ENCODE measurements at places on chromosomes 7 and 10.

DNA sequence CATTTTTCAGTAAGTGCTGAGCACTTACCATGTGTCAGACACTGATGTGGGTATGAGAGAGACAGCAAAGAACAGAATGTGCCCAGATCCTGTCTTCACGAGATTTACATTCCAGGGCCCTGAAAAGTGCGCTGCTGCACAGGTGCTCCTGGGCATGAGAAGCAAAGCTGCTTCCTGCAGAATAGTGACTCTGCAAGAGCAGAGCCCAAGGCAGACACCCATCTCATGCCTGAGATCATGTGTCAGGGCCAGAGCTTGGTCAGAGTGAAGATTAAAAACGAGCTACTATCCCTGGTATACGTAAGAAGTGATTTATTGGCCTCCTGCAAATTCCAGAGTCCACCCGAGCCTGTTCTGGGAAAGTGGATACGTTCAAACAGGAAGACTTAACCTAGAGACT, 824.4 kb downstream of the GRID1 start:
- no peak for DNase-seq

GRCh38 chr7:130491841-130492522, at the start of gene MEST:
TSS of gene MEST (plus strand) at chr7:130492085. CDS start at chr7:130492314, 229 bp downstream.
- DNase-seq: no peak

- DNase-seq: peak; percentile 30
These were observed 89.2 kb upstream of the MKLN1 start for GRCh38 chr7:131238347-131238931.

GRCh38 chr7:45662540-45663166, 88.5 kb downstream of the ADCY1 start:
- DNase-seq: no peak

GRCh38 chr10:69956741-69957230, 95.9 kb upstream of the MACROH2A2 start:
- DNase-seq: no peak

- no peak for DNase-seq
These were observed 233.6 kb upstream of the SEMA3E start for GRCh38 chr7:83882551-83882950.

- DNase-seq: no peak
These were observed 19.5 kb downstream of the RAMP3 start for GRCh38 chr7:45176886-45177731.

GRCh38 chr7:12607134-12607533, 36.6 kb downstream of the SCIN start:
- no peak for DNase-seq

DNA sequence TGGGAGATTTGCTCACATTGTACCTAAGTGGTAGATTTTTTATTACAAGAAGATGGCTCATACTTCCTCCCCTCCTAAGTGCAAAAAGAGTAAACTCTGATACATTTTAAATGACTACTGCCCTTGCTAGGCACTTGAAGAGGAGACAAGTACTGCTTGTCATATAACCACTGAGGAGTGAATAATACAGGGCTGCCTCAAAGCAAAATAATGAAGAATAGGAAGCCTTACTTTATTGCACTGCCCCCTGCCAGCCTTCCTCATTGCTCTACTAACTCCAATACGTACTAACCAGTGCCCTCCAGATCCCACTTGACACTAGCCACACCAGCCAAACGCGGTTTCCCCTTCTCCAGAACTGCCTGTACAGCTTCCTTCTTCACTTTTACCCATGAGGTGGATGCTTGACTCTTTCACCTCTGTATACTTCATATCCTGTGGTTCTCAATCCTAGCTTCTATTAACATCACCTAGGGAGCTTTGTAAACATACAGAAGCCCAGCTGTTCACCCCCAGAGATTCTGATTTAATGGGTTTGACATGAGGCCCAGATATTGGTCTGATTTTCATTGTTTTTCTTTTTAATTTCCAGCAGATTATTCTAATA, 11.7 kb upstream of the MTERF1 start:
- no peak for DNase-seq

- no peak for DNase-seq
These were observed 286.4 kb downstream of the WDR11 start for GRCh38 chr10:121137533-121137932.

- no peak for DNase-seq
These were observed 672.0 kb upstream of the NRP1 start for GRCh38 chr10:34006471-34006870.
